Vein endothelial cell (primary cell): ENCODE measurements at places on chromosomes 4 and X. TPM values are rescaled to one million over a fixed set of nuclear protein-coding genes. Genes with fewer than 3 reads are reported as not detected.

Gene ADH7
- total RNA-seq: not detected in 2 replicates

Gene FAM241A
- 16.0 and 26.7 TPM in 2 replicates for total RNA-seq

Gene GYPA
- total RNA-seq: not detected in 2 replicates

Gene PCSK1N
- total RNA-seq: 0.29 TPM in 1 of 2 replicates, not detected in the other

Gene GSX2
- total RNA-seq: not detected in 2 replicates

Gene SMIM10L2A
- total RNA-seq: 1.3 TPM in 2 replicates

Gene RHOH
- 0.57 TPM in 1 of 2 replicates, not detected in the other for total RNA-seq

Gene GAGE2A
- total RNA-seq: not detected in 2 replicates

Gene CWH43
- not detected in 2 replicates for total RNA-seq
